Ovary (tissue), 10 donors: ENCODE measurements at places on chromosomes 16 and 17. TPM values are rescaled to one million over a fixed set of nuclear protein-coding genes. Genes with fewer than 3 reads are reported as not detected.
A peak's percentile ranks its signal among the peaks of the same experiment; 100 is the strongest.

GRCh38 chr17:45437465-45438283 lies 5.0 kb upstream of the ARHGAP27 start:
- no peak for DNase-seq
- no peak overlapping the region for H3K4me3 ChIP-seq
- H3K27me3 ChIP-seq = no peaks in the 10 kb centered on the region
- H3K27ac ChIP-seq = no peak overlapping the region

GRCh38 chr17:76405967-76406647 lies 21.7 kb downstream of the SPHK1 start:
- no peaks in the 10 kb centered on the region for H3K27me3 ChIP-seq
- H3K27ac ChIP-seq = peak overlapping the region; percentile 61
- no peaks in the 10 kb centered on the region for H3K36me3 ChIP-seq
- peaks cover 25% of the 10 kb centered on the region for H3K4me1 ChIP-seq
- peak; percentile 62 for DNase-seq

DNA sequence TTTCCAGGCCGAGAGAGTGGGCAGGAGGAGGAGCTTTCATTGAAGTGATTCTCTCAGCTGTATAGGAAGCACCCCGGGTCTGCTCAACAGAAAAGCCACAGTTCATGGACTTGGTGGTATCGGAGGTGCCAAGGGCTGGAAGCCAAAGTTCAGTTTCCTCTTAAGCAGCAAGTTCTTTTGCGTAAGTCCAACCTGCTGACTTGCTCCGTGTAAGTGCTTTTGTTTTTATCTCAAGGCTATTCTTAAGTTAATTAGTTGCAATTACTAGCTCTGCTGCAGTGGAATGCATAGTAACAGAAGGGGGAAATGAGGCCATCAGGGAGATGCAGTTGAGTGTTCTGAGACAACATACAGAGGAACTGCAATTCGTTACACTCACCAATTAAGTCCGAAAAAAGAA lies 44.6 kb downstream of the SMIM36 start:
- no peak overlapping the region for H3K4me3 ChIP-seq
- H3K27ac ChIP-seq = no peak overlapping the region
- H3K36me3 ChIP-seq = no peaks in the 10 kb centered on the region
- no peaks in the 10 kb centered on the region for H3K27me3 ChIP-seq
- H3K4me1 ChIP-seq = no peaks in the 10 kb centered on the region

GRCh38 chr17:3915995-3916696 lies at the start of gene P2RX1:
TSS of gene P2RX1 (minus strand) at chr17:3916465. CDS start at chr17:3916225, 240 bp downstream.
- peaks cover 12% of the 10 kb centered on the region for H3K4me1 ChIP-seq
- no peaks in the 10 kb centered on the region for H3K36me3 ChIP-seq
- no peak for DNase-seq
- no peaks in the 10 kb centered on the region for H3K27me3 ChIP-seq
- peak within 1 kb of the TSS; percentile 42 for H3K27ac ChIP-seq
- no peak within 1 kb of the TSS for H3K4me3 ChIP-seq

NPIPB13 gene
- 1.3 TPM for total RNA-seq

KRTAP9-8 gene
- total RNA-seq = not detected

CLEC3A gene
- total RNA-seq = not detected

PEMT gene
- total RNA-seq = 21.6 TPM

MGRN1 gene
- 23.2 TPM for total RNA-seq

DNA sequence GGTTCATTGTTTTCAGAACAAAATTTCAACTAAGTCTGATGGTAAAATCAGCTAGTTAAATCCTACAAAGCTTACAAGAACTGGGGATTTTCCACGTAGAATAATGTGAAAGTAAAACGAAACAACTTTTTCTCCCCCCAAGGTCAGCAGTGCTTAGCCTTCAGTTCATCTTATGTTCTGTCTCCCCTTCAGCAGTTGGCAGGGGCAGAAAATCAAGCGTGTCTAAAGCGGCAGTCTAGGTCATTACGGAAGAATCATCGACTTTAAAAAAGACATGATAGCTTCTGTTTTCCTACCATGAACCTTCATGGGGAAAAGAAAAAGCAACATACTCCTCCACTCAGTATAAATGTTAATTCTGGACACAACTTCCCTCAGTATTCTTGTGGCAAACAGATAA lies 50.7 kb downstream of the GNA13 start:
- H3K4me3 ChIP-seq = no peak overlapping the region
- peaks cover 13% of the 10 kb centered on the region for H3K4me1 ChIP-seq
- no peaks in the 10 kb centered on the region for H3K36me3 ChIP-seq
- H3K27me3 ChIP-seq = no peaks in the 10 kb centered on the region

- no peak overlapping the region for H3K27ac ChIP-seq
- H3K4me1 ChIP-seq = no peaks in the 10 kb centered on the region
- no peak overlapping the region for H3K4me3 ChIP-seq
- H3K36me3 ChIP-seq = no peaks in the 10 kb centered on the region
- no peak for DNase-seq
- no peaks in the 10 kb centered on the region for H3K27me3 ChIP-seq
Observed at GRCh38 chr17:61349350-61349749, 50.3 kb upstream of the TBX2 start.

TOX3 gene
- 2.1 TPM for total RNA-seq

- H3K27ac ChIP-seq = no peak overlapping the region
- DNase-seq = peak; percentile 88
- H3K36me3 ChIP-seq = no peaks in the 10 kb centered on the region
- peak overlapping the region; percentile 6 for H3K4me3 ChIP-seq
Observed at GRCh38 chr17:7296189-7296861, 1.9 kb upstream of the YBX2 start.

KRT31 gene
- not detected for total RNA-seq

DNA sequence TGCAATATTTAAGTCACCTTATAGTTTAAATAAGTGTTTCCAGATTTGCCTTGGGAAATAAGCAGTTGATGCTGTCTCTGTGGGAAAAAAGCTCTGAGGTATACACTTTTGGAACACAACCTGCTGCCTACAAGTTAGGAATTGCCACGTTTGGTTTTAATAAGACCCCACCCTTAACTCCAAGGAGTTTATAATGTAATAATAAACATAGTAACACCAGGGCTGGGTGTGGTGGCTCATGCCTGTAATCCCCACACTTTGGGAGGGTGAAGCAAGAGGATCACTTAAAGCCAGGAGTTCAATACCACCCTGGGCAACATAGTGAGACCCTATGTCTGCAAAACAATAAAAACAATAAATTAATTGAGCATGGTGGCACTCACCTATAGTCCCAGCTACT lies 15.9 kb upstream of the SMG1 start:
- H3K4me1 ChIP-seq = no peaks in the 10 kb centered on the region
- H3K4me3 ChIP-seq = no peak overlapping the region
- H3K27me3 ChIP-seq = no peaks in the 10 kb centered on the region
- no peaks in the 10 kb centered on the region for H3K36me3 ChIP-seq
- DNase-seq = no peak

DNA sequence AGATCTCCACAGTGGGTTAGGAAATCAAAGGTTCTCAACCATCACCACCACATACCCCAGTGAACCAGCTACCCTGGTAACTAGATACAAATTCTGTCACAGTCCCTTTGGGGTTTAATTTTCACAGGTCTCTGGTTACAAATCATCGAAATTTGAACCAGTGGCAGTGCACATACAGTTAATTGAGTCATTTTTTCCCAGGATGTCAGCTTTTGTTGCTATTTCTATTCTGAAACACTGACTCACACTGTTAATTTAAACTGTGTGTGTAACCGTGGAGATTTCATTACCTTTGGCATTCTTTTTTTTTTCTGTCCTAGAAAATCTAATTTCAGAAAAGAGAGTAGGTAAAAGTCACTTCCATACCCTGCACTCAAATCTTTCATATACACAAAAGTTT lies 511.5 kb downstream of the TOX3 start:
- no peak overlapping the region for H3K4me3 ChIP-seq
- H3K27me3 ChIP-seq = no peaks in the 10 kb centered on the region
- H3K27ac ChIP-seq = no peak overlapping the region

DNA sequence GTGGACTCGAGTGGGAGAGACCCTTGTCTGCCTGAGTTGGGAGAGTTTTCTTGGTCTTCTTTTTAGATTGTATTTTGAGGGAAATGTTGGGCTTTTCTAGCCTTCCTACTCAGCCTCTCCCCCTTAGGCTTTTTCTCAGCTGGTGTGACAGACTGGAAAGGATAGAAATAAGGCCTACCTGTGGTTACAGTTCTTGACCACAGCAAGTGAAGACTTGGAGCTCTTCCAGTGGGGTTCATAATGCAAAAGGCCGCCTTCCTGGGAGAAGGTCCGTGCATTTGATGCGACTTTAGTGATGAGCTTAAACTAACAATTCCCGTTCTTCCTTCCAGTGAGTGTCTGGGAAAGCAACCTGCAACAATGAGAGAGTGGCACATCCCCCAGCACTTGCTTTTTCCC lies 56.8 kb downstream of the B9D1 start:
- no peaks in the 10 kb centered on the region for H3K4me1 ChIP-seq
- DNase-seq = no peak
- H3K27me3 ChIP-seq = no peaks in the 10 kb centered on the region
- no peak overlapping the region for H3K27ac ChIP-seq

GRCh38 chr17:27282054-27282551 lies 11.8 kb upstream of the WSB1 start:
- H3K27ac ChIP-seq = no peak overlapping the region
- H3K4me1 ChIP-seq = peaks cover 1% of the 10 kb centered on the region
- no peaks in the 10 kb centered on the region for H3K27me3 ChIP-seq
- no peak for DNase-seq
- H3K4me3 ChIP-seq = no peak overlapping the region
- H3K36me3 ChIP-seq = no peaks in the 10 kb centered on the region

DNA sequence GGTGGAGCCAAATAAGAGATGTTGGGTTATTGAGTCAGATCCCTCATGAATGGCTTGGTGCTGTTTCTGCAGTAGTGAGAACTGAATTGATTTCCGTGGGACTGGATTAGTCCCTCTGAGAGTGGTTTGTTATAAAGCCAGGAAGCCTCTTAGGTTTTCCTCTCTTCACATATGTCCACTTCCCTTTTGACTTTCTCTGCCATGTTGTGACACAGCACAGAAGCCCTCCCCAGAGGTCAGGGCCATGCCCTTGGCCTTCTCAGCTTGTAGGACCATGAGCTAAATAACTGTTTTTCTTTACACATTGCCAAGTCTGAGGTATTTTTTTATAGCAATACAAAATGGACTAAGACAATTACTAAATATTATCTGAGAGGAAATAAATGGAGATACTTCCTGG lies 10.3 kb upstream of the HAPSTR1 start:
- no peaks in the 10 kb centered on the region for H3K27me3 ChIP-seq
- H3K36me3 ChIP-seq = no peaks in the 10 kb centered on the region
- H3K4me3 ChIP-seq = no peak overlapping the region
- peak; percentile 36 for DNase-seq

DNA sequence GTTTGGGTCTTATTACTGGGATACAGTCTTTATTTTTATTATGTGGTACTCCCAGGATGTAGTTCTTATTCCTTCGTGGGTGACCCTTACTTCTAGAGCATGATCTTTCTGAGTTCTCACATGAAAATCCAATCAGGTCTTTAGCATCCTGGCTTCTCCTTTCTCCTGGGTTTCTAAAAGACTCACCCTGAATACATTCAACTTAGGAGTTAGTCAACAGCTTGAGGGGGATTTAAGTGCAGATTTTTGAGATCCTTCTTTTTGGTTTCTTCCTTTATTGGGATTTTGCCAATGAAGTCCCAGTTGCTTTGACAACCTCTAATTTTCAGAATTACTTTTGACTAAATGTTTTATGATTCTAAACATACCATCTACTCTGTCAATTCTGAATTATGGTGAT lies 68.2 kb downstream of the SIAH1 start:
- H3K27me3 ChIP-seq = no peaks in the 10 kb centered on the region
- H3K4me3 ChIP-seq = no peak overlapping the region
- H3K4me1 ChIP-seq = no peaks in the 10 kb centered on the region
- H3K36me3 ChIP-seq = no peaks in the 10 kb centered on the region

KRTAP9-4 gene
- total RNA-seq = not detected
